ENCODE measurements at places on chromosomes 3 and 15. TPM values are rescaled to one million over a fixed set of nuclear protein-coding genes. Genes with fewer than 3 reads are reported as not detected.

Gene DAPK2
- 109 TPM for total RNA-seq

Gene PLSCR5
- total RNA-seq: not detected

Gene SOX14
- not detected for total RNA-seq

Gene HESX1
- not detected for total RNA-seq

Gene CNTN6
- not detected for total RNA-seq

Gene PIGZ
- total RNA-seq: 541 TPM

Gene GP5
- total RNA-seq: not detected

Gene ALPK3
- total RNA-seq: 4.6 TPM

Gene SCG3
- 3.6 TPM for total RNA-seq

DNA sequence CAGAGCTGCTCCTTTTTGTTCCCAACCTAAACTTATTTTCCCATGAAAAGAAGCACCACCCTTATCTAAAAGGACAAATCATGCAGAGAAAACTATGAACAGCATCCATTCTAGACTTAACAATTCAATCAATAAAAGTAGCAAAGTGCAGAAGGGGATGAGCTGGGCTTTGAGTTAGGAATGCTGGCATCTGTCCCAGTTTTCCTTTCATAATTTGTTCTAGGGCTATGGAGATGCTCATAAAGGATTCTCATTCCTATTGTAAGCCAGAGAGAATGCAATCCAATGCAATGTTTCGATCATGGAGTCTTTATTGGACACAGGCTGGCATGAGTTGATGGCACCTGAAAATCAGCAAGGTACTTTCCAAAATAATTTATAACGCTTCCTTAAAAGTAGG, 330.6 kb downstream of the VPS13C start:
- DNase-seq: no peak

DNA sequence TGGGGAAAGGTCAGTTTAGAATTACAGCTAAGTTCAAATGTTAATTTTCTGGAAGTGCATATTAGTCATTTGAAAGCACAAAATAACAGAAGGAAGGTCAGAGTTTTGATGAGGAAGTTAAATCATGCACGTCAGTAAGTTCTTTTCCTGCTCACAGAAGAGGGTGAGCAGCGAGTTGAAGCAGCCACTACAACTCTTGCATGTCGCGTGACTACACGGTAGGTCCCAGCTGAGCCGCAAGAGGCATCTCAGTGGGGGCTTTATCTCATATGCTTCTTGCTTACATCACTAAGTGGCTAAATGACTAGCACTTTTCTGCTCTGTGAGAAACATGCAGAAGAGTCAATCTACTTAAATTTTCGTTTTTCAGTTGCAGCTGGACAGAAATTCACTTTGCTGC, 21.3 kb upstream of the SEC62 start:
- peak; percentile 44 for DNase-seq

DNA sequence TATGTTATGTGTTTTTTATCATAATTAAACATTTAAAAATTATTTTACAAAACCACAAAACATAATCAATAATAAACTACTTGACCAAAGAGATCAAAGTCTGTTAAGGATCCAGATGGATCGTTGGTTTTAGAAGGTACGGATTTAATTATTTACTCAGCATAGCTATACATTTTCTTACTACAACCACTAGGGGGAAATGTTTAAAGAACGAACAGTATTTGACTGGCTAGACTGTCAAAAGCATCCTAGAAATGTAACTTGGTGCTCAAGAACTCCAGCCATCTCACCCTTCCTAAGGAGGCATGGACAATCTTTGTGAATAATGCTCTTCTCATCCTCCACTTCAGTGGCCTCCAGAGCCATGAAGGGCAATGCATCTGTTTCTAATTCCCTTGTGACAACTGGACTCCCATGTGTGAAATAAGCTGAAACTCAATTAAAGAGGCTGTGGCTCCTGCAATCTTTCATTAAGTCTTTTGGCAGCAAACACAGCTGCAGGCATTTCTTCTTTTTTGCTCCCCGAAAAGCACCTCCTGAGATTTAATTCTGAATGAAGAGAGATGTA, 94.7 kb upstream of the TUSC7 start:
- no peak for DNase-seq

DNA sequence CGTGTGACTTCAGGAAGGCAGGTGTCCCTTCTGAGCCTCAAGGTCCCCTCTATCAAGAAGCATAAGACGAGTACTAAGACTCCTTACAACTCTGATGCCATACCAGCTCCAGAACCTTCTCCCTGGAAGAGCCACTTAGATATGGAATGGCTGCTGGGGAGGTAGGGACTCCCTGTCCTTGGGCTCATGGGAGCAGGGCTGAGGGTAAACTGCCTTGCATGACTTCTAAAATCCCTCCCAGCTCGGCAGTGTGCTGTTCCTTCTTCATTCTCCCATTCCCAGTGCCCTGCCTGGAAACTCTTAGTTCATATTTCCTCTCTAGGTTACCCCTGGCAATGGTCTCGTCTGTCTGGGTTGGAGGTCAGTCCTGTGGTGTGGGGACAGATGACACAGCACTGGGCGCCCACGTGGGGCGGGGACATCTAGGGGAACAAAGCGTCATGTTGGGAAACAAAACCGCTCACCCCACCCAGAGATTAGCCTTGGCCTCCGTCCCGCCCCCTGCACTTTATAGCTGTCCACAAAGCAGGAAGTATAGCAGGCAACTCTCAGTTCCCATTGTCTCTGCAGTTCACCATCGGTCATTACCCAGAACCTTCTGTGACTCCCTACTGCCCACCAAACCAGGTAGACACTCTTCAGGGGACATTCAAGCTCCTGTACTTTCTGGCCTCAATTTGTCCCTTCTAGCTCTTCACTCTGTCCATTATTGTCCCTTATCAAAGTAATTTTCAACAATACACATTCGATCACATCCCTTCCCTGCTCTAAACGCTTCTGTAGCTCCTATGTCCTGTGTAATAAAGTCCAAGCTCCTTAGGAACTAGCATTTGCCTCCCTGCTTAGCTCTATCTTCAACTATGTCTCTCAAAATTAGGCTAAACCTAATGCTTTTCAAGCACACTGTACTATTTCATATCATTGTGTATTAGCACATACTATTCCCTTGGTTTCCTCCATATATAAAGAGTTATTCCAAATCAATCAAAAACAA, 73.8 kb downstream of the IQSEC1 start:
- peak; percentile 93 for DNase-seq

DNA sequence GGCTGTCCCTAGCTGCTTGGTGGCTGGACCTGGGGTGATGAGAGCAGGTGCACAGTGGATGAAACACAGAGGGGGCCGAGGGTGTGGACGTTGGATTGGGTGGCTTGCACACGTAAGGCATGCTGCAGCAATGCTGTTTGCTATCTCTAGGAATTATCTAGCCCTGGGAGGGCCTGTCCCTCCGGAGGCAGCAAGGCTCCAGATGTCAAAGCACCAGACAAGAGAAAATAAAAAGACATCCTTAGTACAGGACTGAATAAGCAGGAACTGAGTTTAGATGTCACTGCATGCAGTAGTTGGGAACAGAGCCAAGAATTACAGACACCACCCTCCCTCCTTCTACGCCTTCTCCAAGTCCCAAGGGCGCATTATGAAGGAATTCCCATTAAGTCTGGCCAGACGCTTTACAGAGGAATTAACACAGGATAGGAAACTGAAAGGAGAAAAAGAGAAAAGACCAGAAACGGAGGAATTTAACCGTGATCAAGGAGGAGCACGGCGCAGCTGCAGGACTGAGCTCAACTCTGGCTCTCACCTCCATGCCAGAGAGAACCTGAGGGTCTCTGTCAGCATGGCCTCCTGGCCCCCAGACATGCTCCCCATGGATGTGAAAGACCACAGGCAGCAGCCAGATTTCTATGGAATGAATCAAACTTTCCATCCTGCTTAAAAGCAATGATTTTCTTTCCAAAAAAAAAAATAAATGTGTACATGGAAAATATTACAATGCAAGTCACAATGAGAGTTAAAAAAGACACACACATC, 13.8 kb downstream of the ATP10A start:
- DNase-seq: no peak

DNA sequence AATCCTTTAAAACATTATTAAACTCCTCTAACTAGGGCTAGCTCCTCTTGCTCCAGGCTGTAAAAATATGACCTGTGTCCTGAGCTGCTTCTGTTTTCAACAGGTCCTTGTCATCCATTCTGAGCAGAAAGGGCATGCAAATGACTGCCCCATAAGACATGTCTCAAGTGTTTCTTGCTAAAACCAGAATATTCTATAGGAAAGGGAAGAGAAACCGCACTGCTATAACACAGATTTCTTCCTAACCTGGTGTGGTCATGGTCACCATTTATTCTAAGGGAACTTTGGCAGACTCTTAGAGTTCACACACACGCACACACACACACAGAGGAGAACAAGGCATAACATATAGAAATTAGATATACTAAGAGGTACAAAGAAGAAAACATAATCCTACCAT, 34.2 kb upstream of the B3GNT5 start:
- no peak for DNase-seq

- no peak for DNase-seq
These were observed 676.3 kb upstream of the CCDC54 start for GRCh38 chr3:106700981-106701380.

GRCh38 chr15:46815240-46815639, 902.1 kb upstream of the SEMA6D start:
- no peak for DNase-seq

DNA sequence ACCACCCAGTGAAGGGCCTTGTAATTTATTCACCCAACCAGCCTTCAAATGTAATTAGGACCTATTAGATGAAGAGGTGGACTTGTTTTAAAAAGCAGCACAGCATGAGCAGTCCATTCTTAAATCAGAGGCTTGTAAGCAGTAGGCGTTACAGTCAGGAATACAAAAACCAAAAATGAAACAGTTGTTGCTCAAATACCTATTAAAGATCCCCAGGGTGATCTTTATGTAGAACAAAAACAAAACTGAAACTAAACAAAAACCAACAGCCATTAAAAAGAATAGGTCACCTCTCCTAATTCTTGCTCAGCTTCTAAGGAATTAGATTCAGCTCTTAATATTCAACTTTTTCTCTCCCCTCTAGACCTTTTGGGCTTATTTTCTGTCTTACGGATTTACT, 104.9 kb upstream of the ST8SIA2 start:
- DNase-seq: no peak

GRCh38 chr3:36525115-36525801, 145.0 kb downstream of the STAC start:
- DNase-seq: no peak

DNA sequence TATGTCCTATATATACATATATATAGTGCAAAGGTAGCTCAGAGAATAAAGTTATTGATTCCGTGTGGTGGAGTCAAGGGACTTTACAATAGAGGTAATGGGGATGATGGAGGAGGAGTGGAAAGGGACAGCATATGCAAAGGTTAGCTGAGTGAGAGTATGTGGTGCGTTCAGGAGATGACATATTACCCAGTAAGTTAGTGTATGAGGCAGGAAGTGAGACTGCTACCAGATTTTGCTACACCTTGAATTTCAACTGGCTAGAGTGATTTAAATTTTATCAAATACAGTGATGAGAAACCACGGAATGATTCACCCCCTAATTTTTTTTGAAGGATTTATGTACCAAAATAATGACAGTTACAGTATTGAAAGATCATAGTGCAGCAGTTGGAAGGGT, 2.8 kb downstream of the ACTL6A start:
- DNase-seq: no peak

DNA sequence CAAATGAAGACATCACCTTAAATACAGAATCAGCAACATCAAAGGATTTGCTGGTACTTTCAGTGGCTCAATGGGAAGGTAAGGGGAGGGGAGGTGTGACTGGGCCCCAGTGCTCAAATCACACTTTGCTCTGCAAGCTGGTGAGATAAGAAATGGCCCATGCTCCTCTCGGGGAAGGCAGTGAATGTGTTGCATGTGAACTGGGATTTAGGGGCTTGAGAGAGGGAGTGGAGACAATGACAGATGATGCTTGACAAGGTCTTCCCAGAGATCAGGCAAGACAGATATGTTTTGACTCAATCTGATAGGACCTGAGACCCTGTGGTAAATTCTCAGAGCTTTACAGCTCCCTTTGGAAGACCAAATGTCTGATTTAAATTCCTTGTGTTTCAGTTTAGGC, 233.0 kb upstream of the PROK2 start:
- no peak for DNase-seq

DNA sequence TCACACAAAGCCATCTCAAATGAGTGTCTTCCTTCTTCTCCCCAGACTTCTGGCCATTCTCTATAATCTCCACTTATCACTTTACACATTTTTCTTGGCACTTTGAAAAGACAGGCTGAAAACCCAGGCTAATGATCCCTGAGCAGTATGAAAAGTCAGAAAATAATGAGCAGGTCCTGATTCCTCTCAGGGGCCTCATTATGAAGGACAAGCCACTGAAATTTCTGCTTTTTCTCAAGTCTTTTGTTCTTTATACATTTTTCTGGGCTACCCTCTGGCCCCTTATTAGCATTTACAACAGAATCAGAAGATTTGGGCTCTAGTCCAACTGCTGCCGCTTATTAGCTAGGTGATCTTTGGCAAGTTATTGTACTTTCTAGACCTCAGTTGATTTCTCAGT, 9.5 kb upstream of the ST6GAL1 start:
- DNase-seq: no peak

- DNase-seq: no peak
These were observed 40.5 kb downstream of the COL8A1 start for GRCh38 chr3:99678896-99679295.

GRCh38 chr3:179964890-179965289, 71.8 kb downstream of the PEX5L start:
- DNase-seq: no peak

DNA sequence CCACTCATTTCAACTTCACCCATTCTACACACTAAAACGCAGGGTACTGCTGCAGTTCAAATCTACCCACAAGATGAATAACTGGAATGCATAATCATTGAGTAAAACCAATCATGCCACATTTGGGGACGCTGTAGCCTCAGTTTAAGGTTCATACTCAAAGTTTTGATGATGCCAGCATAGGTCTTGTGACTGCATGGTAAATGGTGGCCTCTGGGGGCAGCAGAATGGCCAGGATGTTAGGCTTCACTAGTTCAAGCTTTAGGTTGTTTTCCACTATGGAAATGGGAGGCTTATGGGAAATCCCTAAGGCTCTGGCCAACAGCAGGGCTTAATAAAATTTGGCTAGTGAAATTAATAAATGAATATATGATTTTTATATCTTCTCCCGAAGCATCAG, 104.3 kb upstream of the TSC22D2 start:
- no peak for DNase-seq

GRCh38 chr15:36186376-36186775, 393.1 kb upstream of the CDIN1 start:
- DNase-seq: no peak

GRCh38 chr3:192091831-192092230, 630.9 kb downstream of the PYDC2 start:
- no peak for DNase-seq

Data from transverse colon (tissue), 4 donors.